ENCODE measurements at places on chromosomes 3 and 15. TPM values are rescaled to one million over a fixed set of nuclear protein-coding genes. Genes with fewer than 3 reads are reported as not detected.

Gene GOLGA8G
- not detected for total RNA-seq

DNA sequence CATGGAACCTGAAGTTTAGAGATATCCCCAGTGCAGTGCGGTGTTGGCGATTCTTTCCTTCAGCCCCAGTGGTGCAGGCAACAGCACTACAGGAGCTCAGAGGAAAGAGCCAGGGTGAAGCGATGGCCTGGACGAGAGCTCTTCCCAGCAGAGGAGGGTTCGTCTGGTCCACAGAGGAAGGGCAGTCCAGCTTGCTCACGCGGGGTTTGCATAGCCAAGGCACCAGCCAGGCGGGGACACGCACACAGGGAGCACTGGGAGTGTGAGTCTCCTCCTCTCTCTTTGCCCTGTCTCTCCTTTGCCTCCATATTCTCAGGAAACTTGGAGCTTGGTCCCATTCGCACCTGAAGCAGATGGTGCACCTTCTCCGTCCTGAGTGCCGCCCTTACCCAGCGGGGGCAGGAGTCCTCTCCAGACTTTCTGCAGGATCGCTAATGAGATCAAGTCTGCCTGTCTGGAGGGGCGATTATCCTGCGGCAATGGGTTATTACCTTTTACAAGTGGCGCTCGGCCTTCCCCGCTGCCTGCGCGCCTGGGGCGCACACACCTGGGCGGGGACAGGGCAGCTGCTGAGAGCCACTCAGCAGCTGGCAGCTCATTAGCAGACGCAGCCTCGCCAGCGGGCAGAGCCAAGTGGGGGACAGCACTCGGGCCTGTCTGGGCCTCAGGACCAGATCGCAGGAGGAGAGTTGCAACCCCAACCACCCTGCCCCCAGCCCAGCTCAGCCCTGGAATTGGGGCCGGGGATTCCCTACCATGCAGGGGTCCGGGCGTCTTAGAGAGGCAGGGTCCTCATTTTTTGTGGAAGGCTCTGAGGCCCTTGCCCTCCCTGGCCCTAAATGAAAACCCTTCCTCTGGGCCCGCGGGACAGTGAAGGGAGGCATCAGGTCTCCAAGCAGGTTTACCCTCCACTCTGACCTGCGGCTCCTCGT is 119.0 kb upstream of the MEF2A start:
- DNase-seq = no peak

DNA sequence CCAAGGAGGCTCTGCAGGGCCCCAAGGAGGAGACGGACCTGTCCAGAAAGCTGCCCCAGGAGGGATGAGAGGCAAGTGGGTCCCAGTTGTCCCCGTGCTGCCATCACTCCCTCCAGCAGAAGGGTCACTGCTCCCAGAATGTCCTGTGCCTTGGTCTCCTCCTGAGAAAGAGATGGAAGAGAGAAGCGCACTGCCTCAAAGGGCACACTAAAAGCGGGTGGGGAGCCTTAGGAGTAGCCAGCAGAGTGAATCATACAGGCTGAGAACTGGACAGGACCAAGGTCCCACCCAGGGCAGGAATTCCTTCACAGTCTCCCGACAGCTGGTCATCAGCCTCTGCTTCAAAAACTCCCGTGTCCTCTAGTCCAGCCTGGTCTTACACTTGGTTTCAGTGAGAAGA is 4.6 kb downstream of the THPO start:
- DNase-seq = no peak

GRCh38 chr3:120428924-120429323 is 21.9 kb downstream of the FSTL1 start:
- DNase-seq = no peak

Data from tongue (tissue), 3 donors.